ENCODE measurements at places on chromosomes 2 and 18. TPM values are rescaled to one million over a fixed set of nuclear protein-coding genes. Genes with fewer than 3 reads are reported as not detected.

Gene POTEI
- 0.48 TPM for total RNA-seq

Gene PIEZO2
- 103 TPM for total RNA-seq

Gene INPP5D
- 26.1 TPM for total RNA-seq

Gene FAM237A
- not detected for total RNA-seq

Gene ACAA2
- total RNA-seq = 36.5 TPM
